ENCODE measurements at places on chromosomes 1 and 21. TPM values are rescaled to one million over a fixed set of nuclear protein-coding genes. Genes with fewer than 3 reads are reported as not detected.

MSH4 gene
- polyA plus RNA-seq = 0.30 TPM

GRCh38 chr1:192756314-192756713, 52.5 kb upstream of the RGS2 start:
- no peak for DNase-seq

- DNase-seq = no peak
Measured at GRCh38 chr1:107807405-107807804, 157.6 kb downstream of the VAV3 start.

- DNase-seq = no peak
Measured at GRCh38 chr1:117058810-117059209, 1.3 kb upstream of the TTF2 start.

DNA sequence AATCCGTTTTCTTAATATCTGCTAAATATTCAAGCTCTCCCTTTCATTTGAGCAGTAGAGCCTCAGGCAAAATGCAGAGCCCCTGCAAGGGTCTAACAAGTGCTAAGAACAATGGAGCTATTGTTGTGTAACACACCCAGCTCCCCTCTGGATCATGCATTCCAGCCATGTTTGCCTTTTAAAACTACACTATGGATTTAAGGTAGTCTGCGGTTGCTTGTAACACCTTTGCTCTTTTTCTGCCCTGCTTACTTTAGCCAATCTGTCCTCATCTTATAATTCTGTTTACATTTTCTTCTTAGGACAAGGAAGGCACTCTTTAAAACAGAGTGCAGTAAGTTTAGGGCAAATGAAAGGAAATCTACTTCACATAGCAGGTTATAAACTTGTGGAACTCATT, 60.0 kb upstream of the C1orf105 start:
- DNase-seq = no peak

CD1D gene
- polyA plus RNA-seq = 1.7 TPM

LAX1 gene
- polyA plus RNA-seq = 0.21 TPM

- DNase-seq = no peak
Measured at GRCh38 chr1:163758977-163759670, 437.4 kb downstream of the NUF2 start.

MPZ gene
- polyA plus RNA-seq = 3.3 TPM

HAPLN2 gene
- polyA plus RNA-seq = 0.15 TPM

DNA sequence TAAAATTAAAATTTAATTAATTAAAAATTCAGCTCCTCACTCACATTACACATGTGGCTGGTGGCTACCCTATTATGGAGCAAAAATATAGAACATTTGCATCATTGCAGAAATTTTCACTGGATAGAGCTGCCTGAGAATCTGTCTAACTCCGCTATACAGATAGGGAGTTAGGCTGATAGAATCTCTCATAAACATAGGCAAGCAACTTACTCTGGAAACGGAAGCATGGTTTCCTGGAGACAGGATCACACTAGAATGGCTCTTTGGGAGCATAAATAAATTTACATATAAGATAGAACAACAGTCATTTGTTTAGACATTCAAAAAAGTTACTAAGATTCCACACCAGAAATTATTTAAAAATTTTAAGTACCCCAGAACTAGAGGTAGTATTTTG, 12.2 kb upstream of the LAMC2 start:
- no peak for DNase-seq

- no peak for DNase-seq
Measured at GRCh38 chr1:8059161-8059622, 33.1 kb upstream of the ERRFI1 start.

NGF gene
- 0.88 TPM for polyA plus RNA-seq

SLAMF9 gene
- polyA plus RNA-seq = not detected

LRRC8C gene
- polyA plus RNA-seq = 9.7 TPM
